Stimulated activated CD4-positive, alpha-beta T cell treated with anti-CD3 and anti-CD28 coated beads, Interleukin-15, amount 100 ng/mL, for 48 hours (primary cell): ENCODE measurements at places on chromosomes 3 and 15.
A peak's percentile ranks its signal among the peaks of the same experiment; 100 is the strongest.

- no peak for DNase-seq
Observed at GRCh38 chr3:166560253-166560652, 723.0 kb upstream of the BCHE start.

DNA sequence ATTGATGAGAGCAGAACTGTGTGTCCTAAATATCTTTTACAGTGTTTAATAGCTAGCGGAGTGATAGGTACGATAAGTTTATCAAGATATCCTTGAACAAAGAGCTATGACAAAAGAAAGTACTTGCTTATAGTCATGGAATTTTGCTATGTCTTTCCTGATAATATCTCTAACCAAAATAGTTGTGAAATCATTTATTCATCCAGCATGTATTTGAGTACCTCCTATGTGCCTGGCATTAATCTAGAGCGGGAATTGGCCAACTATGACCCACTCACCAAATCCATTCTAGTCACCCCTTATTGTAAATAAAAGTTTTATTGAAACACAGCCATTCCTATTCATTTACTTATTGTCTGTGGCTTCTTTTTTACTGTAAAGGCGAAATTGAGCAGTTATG lies 46.6 kb downstream of the ZFAND6 start:
- no peak for DNase-seq

- DNase-seq: no peak
Observed at GRCh38 chr15:78563092-78563491, 2.2 kb upstream of the CHRNA5 start.

DNA sequence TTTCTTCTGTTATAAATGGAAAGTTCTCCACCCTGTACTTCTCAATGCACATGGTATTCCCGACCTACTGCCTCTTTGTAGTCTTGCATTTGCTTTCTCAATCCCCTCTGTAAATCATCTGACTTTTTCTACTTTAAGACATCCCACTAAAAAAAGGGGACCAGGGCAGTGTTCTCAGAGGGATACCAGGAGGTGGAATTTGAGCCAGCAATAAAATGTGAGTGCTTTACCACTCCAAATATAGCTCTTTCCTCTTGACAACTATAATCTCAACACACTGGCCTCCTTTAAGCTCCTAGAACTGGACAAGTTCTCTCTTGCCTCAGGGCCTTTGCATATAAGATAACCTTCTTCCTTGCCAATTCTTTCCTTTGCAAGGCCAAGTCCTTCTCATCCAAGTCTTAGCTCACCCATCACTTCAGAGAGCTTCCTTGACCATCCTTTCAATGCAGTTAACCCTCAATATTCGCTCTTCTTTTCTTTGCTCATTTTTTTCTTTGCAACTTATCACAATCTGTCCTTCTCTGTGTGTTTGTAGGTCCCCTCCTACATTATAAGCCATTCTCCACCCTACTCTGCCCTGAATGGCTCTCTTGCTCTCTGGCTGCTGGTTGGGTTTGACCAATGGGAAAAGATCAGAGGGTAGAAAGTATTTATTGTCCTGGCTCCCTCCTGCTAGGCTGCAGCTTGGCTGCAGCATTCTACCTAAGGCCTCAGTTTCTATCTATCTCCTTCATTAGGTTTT lies 93.4 kb downstream of the PRICKLE2 start:
- no peak for DNase-seq

DNA sequence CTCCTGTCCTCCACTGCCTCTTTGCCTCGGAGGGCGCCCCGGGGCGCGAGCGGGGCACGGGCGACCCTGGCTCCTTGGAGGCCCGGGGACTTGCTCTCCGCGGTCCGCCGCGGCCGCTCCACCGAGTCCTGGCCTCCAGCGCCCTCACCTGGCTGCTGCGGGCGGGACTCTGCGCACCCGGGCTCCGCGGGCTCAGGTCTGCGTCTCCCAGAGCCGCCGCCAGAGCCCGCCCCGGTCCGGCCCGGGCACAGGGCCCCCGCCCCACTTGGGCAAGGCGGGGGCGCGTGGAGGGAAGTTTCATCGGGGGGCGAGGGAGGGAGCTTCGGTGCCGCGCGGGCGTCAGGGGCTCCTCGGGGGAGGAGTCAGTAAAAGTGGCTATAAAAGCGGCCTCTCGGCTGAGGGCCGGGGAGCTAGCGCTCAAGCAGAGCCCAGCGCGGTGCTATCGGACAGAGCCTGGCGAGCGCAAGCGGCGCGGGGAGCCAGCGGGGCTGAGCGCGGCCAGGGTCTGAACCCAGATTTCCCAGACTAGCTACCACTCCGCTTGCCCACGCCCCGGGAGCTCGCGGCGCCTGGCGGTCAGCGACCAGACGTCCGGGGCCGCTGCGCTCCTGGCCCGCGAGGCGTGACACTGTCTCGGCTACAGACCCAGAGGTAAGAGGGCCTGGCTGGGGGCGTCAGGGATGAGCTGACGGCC lies at the start of gene CEMIP:
Gene CEMIP (plus strand): TSS at position 407 of the 694 bp plus-strand sequence. CDS start 94,510 bp downstream, outside the sequence.
- peak; percentile 66 for DNase-seq

GRCh38 chr3:131723343-131723742 lies 220.6 kb upstream of the MRPL3 start:
- no peak for DNase-seq

- no peak for DNase-seq
Observed at GRCh38 chr3:13860001-13860400, 19.9 kb downstream of the WNT7A start.

- DNase-seq: no peak
Observed at GRCh38 chr3:69240651-69241568, 118.5 kb upstream of the LMOD3 start.

DNA sequence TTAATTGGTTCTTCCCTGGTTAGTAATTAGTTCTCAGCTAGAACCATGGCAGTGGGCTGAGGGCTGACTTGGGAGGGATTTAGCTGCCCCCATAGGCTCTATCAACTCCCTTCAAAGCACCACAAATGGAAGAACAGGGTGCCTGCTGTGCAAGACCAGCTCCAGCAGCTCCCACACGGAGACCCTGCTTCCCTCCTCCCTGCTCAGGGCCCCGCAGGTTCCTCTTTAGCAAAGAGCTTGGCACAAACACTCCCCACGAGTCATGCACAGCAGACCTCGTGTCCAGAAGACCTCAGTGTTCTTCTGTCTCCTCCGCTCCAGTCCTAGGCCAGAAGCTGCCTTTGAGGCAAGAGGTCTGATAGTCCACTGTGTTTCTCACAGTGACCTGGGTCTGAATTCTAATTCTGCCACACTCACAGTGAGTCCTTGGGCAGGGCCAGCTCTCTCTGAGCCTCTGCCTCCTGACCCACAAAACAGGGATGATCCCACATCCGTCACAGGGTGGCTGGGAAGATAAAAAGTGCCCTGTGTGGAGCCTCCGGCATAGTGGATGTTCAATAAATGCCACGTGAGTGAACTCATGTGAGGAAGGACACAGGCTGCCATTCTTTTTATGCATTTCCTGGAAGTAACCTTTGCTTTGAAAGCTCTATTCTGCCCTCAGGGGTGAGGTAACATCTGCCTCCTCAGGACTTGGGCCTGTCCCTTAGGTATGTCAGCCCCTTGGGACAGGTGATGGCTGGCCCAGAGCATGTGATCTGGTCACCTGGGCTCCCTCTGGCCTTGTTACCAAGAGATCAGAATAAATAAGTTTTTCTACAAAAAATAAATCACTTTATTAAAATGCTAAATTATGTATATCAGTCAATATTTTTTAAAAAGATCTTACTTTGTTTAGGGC lies 7.6 kb downstream of the RAB6B start:
- no peak for DNase-seq

DNA sequence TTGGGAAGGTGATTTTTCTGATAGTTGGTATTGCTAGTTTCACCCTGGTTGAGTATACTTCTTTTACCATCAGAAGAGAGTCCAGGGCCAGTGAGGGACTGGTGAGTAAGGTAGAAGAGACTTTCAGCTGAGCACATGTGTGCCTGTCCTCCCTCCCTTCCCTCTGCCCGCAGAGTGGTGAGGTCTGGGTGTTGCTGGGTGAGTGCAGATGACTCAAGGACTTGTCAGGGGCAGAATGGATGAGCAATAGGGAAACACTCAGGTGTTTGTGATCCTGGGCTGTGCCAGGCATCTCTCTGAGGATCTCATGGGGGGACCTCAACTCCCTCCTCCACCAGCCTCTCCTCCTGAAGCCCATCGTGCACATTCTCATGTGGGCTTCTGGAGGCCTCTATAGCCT lies 76.0 kb upstream of the GSK3B start:
- DNase-seq: no peak

- no peak for DNase-seq
Observed at GRCh38 chr15:71392861-71393283, 277.6 kb downstream of the THSD4 start.

GRCh38 chr15:63218100-63218808 lies 28.8 kb downstream of the RAB8B start:
- no peak for DNase-seq

DNA sequence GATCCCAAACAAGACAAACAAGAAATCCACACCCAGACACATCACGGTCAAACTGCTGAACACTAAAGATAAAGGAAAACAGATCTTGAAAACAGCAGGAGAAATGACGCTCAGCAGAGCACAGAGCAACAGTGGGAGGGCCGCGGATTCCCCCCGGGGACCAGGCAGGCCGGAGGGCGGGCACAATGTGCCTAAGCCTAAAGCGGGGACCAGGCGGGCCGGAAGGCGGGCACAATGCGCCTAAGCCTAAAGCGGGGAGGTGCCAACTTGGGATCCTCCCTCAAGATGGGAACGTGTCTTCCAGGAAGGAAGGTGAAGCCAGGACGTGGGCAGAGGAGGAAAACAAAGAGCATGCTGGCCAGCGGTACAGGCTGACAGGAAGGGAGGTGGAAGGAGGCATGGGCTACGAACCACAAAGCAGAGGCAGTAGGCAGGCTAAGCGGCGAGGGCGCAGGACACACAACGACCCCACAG lies 31.1 kb downstream of the CYFIP1 start:
- DNase-seq: no peak

DNA sequence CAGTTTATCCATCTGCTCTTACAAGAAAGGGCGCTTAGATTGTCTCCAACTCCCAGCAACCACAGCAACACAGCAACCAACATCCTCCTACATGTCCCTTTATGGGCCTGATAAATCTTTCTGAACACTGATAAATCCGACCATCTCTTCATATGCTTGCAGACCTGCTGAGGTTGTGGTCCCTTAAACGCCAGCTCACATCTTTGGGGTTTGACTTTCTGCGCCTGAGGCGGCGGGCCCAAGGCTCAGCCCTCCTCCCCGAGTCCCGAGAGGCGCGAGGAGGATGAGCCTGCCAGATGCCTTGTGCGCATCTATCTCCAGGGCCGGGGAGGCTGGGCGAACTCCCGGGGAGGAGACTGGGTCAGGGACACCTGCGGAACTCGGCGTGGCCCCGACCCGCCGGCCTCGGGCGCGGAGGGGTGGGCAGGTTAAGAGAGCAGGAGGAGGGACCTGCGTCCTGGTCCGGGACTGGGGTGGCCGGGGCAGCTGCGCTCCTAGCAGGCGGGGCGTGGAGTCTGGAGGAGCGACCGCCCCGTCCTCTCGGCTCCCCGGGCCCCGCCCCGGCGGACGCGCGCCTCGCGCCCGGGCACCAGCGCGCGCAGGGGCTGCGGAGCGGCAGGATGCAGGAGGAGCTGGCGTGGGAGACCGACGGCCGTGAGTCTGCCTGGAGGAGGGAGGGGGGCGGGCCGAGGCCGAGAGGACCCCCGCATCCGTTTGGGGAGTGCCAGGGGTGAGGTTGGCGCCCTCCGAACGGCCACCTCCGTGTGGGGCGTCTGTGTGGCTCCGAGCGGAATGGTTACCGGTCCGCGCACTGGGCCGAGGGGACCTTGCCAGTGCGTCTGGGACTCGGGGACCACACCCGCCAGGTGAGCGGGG lies at the start of gene ANKDD1A:
Gene ANKDD1A (plus strand): TSS at position 592 of the 876 bp plus-strand sequence. CDS start 29 bp downstream, at position 621.
- DNase-seq: no peak

GRCh38 chr3:188253800-188254452 lies 100.0 kb downstream of the LPP start:
- DNase-seq: no peak

GRCh38 chr15:70763950-70764730 lies 782 bp upstream of the UACA start:
- no peak for DNase-seq

GRCh38 chr15:93466380-93466779 lies 377.4 kb upstream of the RGMA start:
- no peak for DNase-seq

- no peak for DNase-seq
Observed at GRCh38 chr3:122857019-122857418, 62.1 kb downstream of the SLC49A4 start.

GRCh38 chr3:10426346-10427220 lies 78.8 kb downstream of the ATP2B2 start:
- DNase-seq: no peak

- no peak for DNase-seq
Observed at GRCh38 chr3:126311338-126311978, 45.8 kb downstream of the KLF15 start.

GRCh38 chr15:85615930-85616329 lies 178.8 kb downstream of the KLHL25 start:
- DNase-seq: no peak
